Neural cell (in vitro differentiated cells): ENCODE measurements at places on chromosomes 5 and 9. TPM values are rescaled to one million over a fixed set of nuclear protein-coding genes. Genes with fewer than 3 reads are reported as not detected.

The FCN2 gene
- polyA plus RNA-seq = not detected in 2 replicates

The RANBP3L gene
- polyA plus RNA-seq = 2.2 and 2.5 TPM in 2 replicates

The CER1 gene
- polyA plus RNA-seq = not detected in 2 replicates

The CNTFR gene
- 19.0 and 20.7 TPM in 2 replicates for polyA plus RNA-seq

The CDH9 gene
- 1.7 and 3.4 TPM in 2 replicates for polyA plus RNA-seq
